Effector memory CD4-positive, alpha-beta T cell (primary cell): ENCODE measurements at places on chromosomes 5 and 9.

- DNase-seq = no peak
Observed at GRCh38 chr5:96157077-96157780, 195.6 kb upstream of the ELL2 start.

DNA sequence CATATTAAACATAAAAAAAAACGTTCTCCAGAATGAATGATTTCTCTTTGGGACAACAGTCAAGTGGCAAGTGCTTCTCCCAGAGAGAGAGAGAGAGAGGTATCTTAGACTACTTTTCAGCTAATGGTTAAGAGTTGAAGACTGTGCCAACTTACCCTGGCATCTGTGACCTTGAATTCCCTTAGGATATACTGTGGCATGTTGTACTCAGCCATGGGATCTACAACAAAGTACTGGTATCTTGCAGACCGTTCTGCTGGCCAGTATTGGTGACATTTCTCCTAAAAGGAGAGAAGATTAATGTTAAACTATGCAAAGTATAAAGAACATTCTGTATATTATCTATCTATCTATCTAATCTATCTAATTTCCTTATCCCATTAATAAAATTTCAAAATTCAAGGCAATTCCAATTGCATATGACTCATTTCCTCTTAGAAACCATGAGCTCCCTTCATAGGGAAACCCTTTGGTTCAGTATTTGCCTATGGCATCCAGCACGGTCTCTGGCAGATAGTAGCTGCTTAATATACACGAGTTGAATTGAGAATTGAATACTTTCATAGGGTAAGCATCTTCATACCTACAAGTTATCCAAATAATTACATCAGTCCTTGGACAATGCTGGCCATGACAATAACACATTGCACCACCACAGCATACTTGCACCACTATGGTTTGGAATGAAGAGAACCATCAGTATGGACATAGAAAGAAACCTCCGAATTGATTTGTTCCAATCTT is 539.4 kb upstream of the DMAC1 start:
- no peak for DNase-seq

GRCh38 chr9:91148306-91148705 is 213.4 kb downstream of the AUH start:
- no peak for DNase-seq

DNA sequence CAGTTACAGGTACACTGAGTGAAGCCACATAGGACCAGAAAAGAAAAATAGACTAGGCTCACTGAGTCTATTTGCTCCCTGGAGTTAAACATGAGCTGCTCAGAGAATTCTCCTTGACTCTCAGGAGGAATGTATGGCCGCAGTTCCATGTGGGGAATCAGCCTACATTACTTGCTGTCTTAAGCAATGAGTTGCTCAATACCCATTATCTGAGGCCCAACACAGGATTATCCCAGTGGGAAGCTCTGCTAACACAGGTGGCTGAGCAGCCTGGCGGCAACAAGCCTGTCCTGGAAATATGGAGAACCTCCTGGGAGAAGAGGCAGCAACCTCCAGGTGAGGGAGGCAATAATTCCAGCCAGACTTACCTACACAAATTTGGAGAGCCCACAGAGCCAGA is 177.5 kb upstream of the NREP start:
- DNase-seq = no peak

DNA sequence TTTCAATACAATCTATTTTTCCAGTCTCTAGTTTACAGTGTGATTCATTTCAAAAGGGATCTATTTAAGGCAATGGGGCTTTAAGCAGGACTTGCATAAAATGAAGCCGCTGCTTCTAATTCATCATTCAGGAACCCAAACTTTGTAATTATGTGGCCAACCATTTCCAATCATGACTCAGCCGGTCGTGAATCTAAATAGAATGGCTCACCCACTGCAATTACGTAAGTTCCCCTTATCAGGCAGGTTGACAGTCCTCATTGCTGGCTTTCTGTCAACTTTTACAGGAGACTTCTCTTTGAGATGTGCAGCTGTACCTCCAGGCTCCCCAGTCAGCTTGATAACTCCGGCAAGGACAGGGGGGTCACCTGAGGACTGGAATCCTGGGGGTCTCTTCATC is 152.8 kb upstream of the DAP start:
- no peak for DNase-seq

DNA sequence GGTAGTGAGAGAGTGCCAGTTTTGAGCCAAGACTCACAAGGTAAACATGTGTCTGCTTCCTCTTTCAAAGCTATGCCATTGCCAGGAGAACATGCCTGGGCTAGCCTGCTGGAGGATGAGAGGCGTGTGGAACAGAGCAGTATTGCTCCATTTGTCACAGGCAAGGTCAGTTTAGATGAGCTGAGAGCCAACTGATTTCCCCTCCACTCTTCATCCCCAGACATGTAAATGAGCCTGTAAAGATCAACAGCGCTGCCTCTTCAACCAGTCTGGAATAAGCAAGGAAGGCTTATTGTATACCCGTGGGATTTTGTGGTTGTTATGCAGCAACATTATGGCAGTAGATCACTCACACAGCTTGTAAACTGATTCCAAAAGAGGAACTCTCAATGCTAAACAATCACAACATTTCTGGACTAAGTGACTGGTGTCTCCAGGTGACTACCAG is 8.2 kb upstream of the GDNF start:
- DNase-seq = no peak

- DNase-seq = no peak
Observed at GRCh38 chr5:65910711-65911110, 15.7 kb upstream of the ERBIN start.

GRCh38 chr5:181190711-181191525 is 14.1 kb downstream of the TRIM7 start:
- peak; percentile 45 for DNase-seq

DNA sequence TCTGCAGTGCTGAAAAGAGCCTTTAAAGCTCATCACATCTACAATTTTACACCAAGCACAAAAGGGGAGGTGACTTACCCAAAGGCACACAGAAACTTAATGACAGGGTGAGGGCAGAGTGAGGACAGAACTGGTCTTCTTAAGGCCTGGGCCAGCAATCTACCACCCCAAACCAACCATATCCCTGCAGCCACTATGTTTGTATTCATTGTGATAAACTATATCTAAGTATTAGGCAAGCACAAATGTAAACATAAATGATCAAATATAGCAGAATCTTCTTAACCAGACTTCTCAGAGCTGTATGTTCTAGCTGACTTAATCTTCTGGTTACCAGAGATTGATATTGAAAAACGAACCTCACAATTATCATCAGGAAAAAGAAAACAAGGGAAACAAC is 47.9 kb upstream of the RNF38 start:
- DNase-seq = no peak

DNA sequence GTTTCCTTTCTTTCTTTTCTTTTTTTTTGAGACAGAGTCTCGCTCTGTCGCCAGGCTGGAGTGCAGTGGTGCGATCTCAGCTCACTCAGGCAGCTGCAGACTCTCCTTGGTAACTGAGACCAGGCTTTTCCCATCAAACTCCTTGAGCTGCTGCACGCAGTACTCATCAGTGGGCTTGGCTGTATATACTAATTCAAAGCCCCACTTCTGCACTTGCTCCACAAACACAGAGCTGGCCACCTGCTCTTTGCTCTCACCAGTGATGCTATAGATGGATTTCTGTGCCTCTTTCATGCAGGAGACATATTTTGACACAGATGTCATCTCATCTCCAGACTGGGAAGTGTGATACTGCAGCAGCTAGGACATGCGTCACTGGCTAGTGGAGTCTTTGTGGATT is 252.7 kb downstream of the AP3B1 start:
- no peak for DNase-seq

DNA sequence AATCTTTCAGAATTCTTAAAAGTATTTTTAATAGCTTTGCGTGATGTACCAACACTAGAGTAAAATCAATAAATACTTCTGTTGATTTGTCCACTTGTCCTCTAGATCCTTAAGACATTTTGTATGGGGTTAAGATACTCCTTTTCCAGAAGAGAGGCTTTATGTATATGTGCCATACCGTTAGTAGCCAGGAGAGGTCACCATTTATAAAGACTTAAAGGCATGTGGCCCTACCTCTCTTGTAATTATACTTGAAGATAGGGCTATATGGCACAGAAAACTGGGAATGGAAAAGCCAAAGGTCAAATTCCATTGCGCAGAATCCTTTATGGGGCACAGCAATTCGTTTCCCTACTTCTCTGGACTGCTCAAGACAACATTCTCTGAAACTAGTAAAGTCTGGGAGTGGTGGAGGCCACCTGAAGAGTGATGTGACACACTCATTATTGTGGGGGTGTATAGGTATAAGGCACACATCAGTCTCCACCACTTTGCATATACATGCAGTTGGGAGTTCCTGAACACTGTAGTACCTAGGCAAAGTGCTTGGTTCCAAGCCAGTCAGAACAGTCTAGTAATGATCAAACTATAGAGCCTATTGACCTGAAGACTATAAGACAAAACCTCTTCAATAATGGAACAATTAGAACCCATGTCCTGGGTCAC is 140.1 kb upstream of the FBXL17 start:
- no peak for DNase-seq

- no peak for DNase-seq
Observed at GRCh38 chr9:1014640-1015039, 35.5 kb upstream of the DMRT2 start.
